CD8-positive, alpha-beta T cell (primary cell): ENCODE measurements at places on chromosomes 2 and 18.

GRCh38 chr18:40553029-40553428, 1402.0 kb upstream of the PIK3C3 start:
- no peak for DNase-seq

GRCh38 chr2:199775267-199775666, 75.7 kb downstream of the FTCDNL1 start:
- DNase-seq, result no peak

DNA sequence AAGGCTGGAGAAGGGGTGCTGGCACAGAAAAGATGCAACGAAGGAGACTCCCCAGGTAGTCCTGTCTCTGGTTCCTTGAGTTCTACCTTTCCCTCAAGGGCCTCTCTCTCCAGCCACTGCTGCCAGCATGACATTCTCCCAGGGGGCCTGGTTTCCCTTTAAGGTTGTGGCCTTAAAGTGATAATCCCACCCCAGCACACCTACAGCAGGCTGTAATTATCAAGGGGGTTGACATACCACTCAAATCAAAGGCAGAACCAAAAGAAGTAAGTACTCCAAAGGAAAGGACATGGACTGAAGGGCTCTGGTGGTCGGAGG, 127.4 kb upstream of the MSH6 start:
- DNase-seq, result no peak

GRCh38 chr18:31634331-31634713, 42.6 kb downstream of the TTR start:
- no peak for DNase-seq

DNA sequence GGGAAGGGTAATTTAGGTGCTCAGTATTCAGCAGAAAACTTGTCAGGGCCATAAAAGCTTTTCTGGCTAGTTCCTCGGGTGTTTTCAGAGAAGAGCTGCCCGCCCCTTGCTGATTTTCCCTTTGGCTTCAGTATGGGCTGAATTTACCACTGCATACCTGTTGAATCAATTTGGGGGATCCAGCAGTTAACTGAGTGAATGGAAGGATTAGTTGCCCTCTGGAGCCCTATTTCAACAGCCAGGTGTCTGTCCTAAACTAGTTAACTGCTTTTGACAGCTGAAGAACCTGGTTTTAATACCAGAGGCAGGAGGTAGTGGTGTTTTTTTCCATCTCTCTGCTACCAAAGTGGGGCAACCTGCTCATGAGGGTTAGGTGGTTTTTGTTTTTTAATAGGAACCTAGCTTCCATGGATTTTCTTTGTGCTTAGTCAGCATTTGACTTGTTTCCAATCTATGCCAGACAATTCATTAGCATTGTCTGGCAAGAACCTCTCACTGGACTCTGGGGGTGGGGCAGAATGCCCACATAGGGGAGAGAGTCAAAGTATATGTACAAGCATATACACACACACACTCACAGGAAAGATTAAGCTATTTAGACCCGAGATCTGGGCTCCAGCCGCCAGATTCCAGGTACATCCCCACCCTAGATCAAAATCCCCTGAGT, 166.5 kb upstream of the SIX3 start:
- no peak for DNase-seq

DNA sequence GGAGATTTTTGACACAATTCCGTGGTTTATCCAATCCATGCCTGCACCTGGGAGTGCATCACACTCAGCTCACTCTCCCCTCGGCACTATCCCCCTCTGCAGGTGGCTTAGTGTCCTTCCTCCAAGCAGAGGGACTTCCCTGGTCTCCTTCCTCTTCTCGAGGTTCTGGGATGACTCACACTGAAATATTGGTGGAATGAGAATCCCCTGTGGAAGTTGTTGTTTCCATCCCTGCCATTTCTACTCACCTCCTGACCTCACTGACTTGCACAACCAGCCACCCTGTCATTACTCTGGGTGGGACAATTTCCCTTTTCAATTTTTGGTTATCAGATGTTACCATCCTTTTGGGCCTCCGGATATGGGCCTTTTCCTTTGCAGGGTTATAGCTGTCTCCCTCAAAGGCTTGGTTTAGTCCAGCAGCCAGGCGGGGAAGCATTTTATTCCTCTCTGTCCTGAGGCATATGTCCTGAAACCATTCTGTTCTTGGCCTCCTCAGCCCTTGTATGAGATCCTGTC, 59.9 kb downstream of the PTPRM start:
- DNase-seq, result no peak

DNA sequence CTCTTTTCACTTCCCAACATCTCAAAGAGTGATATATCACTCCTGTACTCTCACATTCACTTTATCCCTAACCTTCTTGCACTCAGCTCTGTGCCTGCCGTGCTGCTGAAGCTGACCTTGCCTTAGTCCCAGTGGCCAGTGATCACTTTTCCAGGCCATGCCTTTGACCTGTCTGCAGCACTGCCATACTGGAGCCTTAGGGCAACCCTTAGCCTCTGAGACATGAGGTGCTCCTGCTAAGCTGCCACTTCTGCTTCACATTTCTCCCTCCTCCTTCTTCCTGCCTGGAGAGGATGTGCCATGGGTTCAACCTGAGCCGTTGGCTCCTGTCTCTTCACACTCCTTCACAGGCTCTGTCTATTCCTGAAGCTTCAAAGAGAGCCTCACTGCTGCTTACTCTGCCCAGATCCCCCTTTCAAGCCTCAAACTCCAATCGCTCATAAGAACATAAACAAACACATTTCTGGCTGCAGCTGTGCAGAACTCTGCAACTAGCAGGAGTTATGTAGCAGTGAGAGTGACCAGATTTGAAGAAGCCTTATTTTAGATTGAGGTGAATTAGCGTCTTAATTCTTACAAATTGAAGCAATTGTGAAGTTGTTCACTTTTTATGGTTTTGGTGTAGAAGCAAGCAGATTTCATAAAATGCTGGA, 716.2 kb upstream of the FANCL start:
- DNase-seq, result no peak

DNA sequence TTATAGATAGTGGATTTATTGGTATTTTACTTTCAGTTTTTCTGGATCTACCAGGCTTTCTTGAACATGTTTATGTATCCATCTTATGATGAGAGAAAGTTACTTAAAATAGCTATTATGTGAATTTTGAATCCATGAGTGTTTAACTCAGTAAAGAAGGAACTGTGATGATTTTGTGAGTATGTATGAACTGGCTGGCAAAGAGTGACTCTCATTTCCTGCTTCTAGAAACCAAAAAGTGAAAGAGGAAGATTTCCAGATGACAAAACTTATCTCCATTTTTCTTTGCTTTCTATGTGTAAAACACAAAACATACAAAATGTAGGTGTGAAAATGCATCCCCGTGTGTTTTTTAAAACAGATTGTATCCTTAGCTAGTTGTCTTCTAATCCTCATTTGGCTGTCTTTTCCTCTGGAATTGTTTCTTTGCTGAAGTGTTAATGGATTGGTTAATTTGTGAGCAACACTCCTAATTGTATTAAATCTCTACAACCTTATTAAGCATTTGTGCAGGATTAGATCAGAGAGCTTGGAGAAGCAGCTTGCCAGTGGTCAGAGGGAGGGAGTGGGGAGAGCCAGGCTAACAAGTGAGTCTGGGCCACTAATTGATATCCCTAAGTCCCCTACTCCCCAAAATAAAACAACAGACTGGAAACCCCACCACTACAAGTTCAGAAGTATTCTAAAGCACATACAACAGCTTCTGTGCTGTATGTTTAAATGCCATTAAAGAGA, 23.9 kb downstream of the PTPRM start:
- DNase-seq, result no peak

DNA sequence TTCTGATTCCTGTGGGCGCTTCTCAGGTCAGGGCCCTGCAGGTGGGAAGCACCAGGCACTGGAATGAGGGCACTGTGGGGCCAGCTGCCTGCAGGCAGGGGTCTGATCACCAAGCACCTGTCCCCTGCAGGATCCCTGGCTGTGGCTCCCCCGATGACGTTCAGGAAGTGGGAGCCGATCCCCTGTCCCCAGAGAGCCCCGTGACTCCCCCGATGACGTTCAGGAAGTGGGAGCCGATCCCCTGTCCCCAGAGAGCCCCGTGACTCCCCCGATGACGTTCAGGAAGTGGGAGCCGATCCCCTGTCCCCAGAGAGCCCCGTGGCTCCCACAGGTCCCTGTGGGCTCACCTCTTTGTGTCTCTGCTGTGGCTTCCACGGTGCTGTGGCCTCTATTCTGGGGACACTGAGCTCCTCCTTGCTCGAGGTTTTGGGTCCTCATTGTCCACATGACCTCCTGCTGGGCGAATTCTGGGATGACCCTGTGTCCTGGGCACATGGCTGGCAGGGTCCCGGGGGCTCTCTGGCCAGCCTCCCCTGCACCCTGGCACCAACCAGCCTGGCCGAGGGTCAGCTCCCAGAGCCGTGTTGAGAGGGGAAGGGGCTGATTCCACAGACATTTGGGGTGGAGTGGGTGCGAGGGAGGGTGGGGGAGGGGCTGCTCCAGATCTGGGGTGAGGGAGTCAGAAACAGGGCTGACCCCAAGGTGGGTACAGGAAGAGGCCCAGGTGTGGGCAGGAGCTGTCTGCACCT, 4.8 kb downstream of the NEU4 start:
- no peak for DNase-seq

DNA sequence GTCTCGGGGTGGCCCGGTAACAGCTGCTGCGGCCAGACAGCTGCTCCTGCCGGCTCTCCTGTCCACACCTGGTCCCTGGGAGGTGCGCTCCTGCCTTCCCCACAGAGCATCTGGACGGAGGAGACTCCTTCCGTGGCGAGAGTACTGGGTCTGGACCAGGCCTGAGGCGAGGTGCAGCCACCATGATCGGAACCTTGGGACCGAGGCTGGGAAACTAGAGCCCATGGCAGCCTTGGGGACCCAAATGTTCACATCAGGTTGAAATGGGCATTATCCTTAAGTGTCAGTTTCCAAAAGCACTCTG, 628 bp downstream of the GIGYF2 start:
- no peak for DNase-seq
